ENCODE measurements at places on chromosomes 2 and 18. TPM values are rescaled to one million over a fixed set of nuclear protein-coding genes. Genes with fewer than 3 reads are reported as not detected.

The SP9 gene
- not detected for total RNA-seq

The GBX2 gene
- total RNA-seq, result not detected

The SGPP2 gene
- total RNA-seq, result 0.16 TPM

The DNAJB2 gene
- total RNA-seq, result 40.1 TPM

DNA sequence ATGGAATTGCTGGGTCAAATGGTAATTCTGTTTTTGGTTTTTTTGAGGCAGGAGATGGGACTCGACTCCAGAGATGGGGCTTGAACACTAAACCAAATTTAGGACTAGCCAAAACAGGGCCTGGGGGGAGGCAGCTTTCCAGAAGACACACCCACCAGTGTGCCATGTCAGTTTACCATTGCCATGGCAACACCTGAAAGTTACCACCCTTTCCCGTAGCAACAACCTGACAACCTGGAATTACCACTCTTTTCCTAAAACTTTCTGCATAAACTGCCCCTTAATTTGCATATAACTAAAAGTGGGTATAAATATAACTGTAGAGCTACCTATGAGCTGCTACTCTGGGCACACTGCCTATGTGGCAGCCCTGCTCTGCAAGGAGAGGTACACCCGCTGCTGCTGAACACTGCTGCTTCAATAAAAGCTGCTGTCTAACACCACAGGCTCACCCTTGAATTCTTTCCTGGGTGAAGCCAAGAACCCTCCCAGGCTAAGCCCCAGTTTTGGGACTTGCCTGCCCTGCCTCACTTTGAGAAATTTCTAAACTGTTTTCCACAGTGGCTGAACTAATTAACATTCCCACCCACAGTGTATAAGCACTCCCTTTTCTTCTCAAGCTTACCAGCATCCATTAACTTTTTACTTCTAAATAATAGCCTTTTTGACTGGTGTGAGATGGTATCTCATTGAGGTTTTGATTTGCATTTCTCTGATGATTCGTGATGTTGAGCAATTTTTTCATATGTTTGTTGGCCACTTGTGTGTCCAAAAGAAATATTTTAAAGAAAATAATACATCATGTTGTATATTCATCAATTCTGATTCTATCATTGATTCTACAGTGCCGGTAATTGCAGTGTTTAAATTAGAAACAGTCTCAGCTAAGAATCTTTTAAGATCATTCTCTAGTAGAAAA is 10.6 kb downstream of the CDK15 start:
- H3K27me3 ChIP-seq, result no peaks in the 10 kb centered on the region
- no peak overlapping the region for H3K27ac ChIP-seq
- no peak overlapping the region for H3K4me3 ChIP-seq
- no peak for DNase-seq
- H3K4me1 ChIP-seq, result no peaks in the 10 kb centered on the region
- H3K36me3 ChIP-seq, result no peaks in the 10 kb centered on the region

DNA sequence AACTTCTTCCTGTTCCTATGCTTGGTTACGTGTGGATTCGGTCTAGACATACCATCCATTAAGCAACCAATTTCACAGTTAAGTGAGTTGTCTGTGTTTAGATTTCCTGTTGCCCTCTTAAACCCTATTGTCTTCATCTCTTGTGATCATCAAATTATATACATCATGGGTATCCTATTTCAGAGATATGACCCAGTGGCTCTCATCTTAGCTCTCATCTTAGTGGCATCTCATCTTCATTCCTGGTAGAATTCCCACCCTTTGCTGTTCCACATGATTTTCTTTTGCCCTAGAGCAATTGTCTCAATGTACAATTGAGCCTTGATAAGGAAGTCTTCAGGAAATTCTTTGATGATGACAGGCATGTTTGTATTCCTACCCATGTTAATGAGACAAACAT is 29.4 kb upstream of the FN1 start:
- no peaks in the 10 kb centered on the region for H3K27me3 ChIP-seq
- DNase-seq, result no peak
- no peak overlapping the region for H3K27ac ChIP-seq
- no peaks in the 10 kb centered on the region for H3K4me1 ChIP-seq
- no peaks in the 10 kb centered on the region for H3K36me3 ChIP-seq
